ENCODE measurements at places on chromosomes 16 and 17. TPM values are rescaled to one million over a fixed set of nuclear protein-coding genes. Genes with fewer than 3 reads are reported as not detected.
A peak's percentile ranks its signal among the peaks of the same experiment; 100 is the strongest.

GRCh38 chr17:76088041-76088867 is 9.3 kb downstream of the ZACN start:
- DNase-seq: peak; percentile 46

GRCh38 chr17:34412965-34413441 is 50.0 kb upstream of the CCL1 start:
- no peak for DNase-seq

DNA sequence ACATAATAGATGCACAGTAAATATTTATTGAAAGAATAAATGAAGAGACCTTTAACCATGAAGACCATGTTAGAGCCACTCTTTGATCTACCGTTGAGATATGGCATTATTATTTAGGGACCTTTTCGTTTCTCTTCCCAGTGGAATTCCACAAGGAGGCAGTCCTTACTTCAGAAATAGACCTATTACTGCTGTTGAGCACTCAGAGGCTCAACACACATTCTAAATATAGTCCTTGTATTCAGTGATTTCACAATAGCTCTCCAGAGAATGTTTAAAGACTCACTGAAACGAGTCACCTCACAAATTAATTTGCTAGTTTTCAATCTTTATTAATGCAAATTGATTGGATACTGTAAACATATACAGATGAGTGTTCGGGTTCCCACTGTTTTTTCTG is 603.8 kb downstream of the CDH8 start:
- DNase-seq: no peak

- DNase-seq: no peak
These were observed 168.7 kb downstream of the ABCC12 start for GRCh38 chr16:47987136-47987535.

DNA sequence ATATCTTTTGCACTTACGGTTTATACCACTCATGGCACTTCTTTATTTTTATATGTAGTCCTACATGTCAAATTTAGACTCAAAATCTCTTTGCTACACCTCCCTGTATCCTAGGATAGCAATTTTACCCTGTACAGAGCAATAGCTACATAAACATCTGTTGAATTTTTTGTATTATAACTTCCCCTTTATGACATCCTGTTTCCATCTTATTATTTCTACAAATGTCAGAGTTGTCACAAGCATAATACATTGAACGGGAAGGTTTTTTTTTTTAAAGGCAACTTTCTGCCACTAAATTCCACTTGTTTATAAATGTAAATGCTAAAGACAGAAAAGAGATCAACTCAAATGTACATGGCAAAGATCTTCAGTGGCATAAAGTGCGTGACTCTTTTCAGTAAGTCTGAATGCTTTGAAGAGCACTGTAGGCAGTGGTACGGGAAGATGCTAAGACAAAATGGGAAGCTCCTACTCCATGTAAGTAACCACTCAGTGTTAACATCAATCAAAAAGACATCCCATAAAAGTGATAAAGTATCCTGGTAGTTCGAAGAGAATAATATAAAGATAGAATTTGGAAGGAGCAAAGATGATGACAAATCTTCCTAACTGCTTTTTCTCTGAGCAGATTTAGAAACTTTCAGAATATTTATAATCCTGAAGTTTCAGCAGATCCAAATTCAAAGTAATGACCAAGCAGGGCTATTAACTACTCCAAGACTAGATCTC is 26.8 kb downstream of the GNA13 start:
- no peak for DNase-seq

GRCh38 chr17:4040784-4041183 is 76.5 kb upstream of the ATP2A3 start:
- DNase-seq: no peak

- DNase-seq: no peak
These were observed 65.7 kb upstream of the LRRC37A3 start for GRCh38 chr17:64984851-64985521.

- peak; percentile 76 for DNase-seq
These were observed 34.9 kb upstream of the GSG1L start for GRCh38 chr16:28098171-28098958.

- DNase-seq: no peak
These were observed 30.0 kb upstream of the USP22 start for GRCh38 chr17:21072745-21073197.

- DNase-seq: peak; percentile 99
These were observed 1.3 kb downstream of the SPATA2L start for GRCh38 chr16:89700100-89700648.

GRCh38 chr16:61814726-61815347 is 221.4 kb downstream of the CDH8 start:
- no peak for DNase-seq

DNA sequence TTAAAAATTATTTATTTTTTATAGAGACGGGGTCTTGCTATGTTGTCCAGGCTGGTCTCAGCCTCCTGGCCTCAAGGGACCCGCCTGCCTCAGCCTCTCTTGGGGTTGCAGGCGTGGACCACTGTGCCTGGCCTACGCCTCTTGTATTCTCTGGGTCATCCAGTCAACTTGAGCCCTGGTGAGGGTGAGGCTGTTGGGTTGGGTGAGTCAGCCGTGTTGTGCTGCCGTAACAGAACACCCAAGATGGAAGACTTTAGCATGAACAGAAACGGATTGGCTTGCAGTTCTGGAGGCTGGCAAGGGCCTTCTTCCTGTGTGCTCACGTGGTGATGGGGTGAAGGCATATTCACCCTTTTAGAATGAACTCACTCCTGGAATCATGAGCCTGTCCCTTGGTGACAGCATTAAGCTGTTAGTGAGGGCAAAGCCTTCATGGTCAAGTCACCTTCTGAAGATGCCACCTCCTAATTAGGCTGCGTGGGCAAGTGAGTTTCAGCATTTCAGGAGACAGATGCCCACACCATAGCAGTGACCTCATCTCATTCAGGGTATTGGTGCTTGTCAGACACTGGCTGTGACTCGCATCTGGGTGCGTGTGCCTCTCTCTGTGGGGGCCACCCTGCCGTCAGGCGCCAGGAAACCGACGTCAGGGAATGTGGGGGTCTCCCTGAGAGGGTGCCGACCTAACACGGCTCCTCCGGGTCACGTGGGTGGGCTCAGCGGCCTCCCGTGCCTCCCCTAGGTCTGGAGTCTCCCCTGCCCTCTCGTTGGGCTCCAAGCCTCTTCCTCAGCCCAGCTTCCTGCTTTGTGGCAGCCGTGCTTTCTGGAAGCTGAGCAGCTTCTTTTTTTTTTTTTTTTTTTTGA is 49.8 kb downstream of the WDR45B start:
- DNase-seq: no peak

GRCh38 chr16:68310774-68311511 is at the start of the genes PRMT7 and SLC7A6OS:
Gene PRMT7 (plus strand): TSS chr16:68311019. CDS start chr16:68315980, 4,961 bp downstream.
Gene SLC7A6OS (minus strand): TSS chr16:68310946. CDS start chr16:68310926, 20 bp downstream.
- DNase-seq: peak; percentile 96

DNA sequence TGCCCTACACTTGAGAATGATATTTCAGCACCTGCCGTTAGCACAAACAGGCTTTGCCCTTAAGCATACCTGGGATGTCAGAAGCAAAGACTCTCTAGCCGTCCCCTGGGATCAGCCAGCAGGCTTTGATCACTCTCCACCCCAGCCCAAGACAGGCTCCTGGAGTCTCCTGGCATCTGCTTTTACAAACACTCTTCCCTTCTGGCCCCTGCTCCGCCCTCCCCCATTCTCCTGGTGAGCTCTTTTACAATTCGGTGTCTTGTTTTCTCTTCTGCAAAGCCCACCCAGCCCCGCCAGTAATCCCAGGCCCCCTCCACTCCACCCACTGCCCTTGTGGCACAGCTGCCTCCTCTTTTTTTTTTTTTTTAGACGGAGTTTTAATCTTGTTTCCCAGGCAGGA is 50.4 kb downstream of the KATNIP start:
- no peak for DNase-seq

DNA sequence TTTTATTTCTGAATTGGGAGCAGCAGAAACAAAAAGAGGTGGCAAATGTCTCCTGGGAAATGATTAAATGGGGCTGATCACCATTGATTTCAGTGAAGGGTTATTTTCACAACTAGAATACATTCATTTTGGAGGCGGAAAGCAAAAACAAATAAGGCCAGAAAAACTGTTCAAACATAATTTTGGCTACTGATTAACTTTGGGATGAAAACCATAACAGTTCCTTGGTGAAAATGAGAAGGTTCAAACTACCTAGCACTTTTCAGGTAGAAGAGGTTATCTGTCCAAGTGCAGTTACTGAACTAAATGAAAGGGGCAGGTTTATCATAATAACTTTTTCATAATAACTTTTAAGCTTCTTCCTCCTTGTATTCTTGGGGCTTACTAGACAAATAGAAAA is 718.5 kb downstream of the CDH11 start:
- no peak for DNase-seq

DNA sequence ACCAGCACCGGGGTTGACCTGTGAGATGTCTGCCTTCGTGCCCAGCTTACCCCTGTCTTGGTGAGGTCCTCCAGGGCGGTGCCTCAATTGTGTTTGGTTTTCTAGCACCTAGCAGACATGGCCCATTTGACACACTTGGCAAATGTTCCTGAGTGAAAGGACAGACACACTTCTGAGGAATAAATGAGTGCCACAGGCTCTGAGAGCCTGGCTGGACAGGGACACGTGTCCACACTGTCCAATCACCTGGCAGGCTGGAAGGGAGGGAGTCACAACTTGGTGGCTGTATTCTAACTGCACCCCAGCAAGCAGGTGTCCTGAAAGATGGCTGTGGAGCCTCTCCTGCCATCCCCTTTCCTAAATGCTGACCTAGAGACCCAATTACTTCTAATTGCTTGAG is 7.4 kb downstream of the MAP3K14 start:
- no peak for DNase-seq

DNA sequence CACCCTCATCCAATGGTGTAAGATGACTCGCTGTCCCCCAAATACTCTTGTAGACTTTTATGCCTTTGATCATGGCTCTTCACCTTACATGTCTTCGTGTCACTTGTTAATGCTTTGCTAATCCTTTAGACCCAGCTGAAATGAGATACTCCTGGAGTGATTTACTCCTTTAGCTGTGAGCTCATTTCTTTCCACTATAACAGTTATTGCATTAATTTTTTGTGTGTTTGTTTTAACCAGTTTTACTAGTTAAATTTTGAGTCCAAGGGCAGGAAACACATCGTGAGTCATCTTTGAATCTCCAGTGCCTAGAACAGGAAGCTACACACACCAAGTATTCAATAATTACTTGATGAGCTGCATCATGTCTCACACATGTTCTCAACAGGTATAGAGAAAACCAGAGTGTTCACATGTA is 6.5 kb upstream of the CTCF start:
- DNase-seq: no peak

DNA sequence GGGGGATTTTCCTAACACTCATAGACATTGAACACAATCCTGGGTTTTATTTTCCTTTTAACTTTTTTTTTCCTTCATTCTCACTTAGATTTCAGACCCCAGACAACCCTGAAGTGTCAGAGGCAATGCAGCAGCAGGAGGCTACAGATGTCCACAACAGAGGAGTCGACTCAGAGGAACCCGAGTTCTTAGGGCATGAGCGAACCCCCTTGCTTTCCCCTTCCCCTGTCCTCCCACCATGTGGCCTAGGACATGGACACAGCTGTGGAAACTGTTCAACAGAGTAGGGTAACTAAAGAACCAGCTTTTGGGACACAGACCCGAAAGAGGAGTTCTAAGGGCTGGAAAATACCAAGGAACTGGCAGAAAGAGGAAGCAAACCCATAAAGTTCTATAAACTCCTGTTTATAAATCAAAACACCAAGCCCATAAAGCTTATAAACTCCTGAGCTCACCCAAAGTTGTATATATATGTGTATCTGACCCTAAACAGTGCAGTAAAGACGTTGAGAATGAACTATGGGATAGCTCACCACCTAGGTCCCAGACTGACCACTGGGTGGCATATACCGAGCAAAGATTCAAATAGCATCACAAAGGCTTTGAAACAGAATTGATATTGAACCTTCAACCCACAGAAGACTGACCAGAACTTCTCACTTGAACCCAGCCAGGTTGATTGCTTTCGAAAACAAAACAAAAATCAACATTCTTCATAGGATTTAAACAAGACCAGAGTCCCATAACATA is 33.9 kb downstream of the CMTM4 start:
- DNase-seq: no peak

- DNase-seq: no peak
These were observed 44.2 kb downstream of the USP22 start for GRCh38 chr17:20998571-20999043.

GRCh38 chr16:89586218-89586617 is 10.7 kb downstream of the CPNE7 start:
- no peak for DNase-seq

DNA sequence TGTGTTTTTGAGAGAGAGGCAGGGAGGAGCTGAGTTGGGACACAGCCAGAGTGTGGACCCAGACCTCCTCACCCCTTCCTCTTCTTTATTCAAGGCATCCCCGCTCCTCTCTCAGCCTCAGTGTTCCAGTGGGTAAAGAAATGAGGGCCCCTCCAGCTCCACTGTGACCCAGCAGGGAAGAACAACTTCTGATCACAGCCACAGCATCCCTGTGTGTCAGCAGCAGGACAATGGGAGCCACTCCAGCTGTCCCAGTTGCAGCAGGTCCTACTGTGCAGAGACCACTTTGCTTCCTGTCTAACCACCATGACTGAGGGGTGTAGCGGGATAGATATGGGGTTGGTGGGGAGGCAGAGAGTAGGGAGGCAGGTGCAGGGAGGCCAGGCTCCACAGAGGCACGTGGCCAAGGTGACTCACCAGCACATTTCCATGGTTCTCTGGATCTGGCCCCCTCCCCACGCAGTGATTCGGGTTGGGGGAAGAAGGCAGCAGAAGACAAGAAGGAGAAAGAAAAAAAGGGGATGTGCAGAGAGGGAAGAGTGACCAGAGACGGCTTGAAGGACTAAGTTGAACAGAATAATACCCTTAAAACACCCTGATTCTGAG is 24.5 kb downstream of the PIK3R5 start:
- no peak for DNase-seq

DNA sequence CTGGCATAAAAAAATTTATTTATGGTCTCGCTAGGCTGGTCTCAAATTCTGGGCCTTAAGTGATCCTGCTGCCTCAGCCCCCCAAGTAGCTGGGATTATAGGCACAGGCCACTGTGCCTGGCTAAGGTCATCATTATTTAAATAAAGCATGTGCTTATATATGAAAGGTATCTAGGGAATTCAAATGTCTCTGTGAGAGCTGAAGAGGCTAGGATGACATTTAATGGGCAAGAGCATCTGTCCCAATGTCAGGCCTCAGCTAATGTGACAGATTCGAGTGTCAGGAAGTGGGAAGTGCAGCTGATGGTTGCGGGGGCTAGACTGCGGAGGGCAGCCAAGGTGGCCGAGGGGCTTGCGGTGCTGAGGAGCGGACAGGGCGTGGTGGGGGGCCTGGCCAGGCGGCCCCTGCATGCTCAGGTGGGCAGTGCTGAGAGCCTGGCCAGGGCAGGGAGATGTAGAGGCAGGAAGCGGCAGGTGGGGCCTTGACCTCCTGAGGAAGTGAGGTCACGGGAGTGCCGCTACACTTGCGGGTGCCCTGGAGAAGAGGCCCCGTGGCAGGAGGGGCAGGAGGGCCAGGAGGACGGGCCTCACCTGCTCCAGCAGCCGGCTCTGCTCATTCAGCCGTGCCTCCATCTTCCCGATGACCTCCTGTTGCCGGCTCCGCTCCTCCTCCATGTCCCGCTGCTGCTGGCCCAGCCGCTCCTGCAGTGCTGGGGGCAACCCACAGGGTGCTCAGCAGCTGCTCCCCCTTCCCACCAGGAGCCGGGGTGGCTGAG is 12.6 kb upstream of the MRPL38 start:
- DNase-seq: no peak

The ATP2C2 gene
- 0.19 TPM for total RNA-seq

The ZNF624 gene
- 4.6 TPM for total RNA-seq

The CDH13 gene
- total RNA-seq: 81.7 TPM

The NPIPA7 gene
- 15.9 TPM for total RNA-seq

The HOXB2 gene
- 18.9 TPM for total RNA-seq

The ACSM5 gene
- total RNA-seq: 3.0 TPM

The CIITA gene
- total RNA-seq: 10.0 TPM

The MT1G gene
- 14.0 TPM for total RNA-seq
